ENCODE measurements at places on chromosomes 5 and 9. TPM values are rescaled to one million over a fixed set of nuclear protein-coding genes. Genes with fewer than 3 reads are reported as not detected.

DNA sequence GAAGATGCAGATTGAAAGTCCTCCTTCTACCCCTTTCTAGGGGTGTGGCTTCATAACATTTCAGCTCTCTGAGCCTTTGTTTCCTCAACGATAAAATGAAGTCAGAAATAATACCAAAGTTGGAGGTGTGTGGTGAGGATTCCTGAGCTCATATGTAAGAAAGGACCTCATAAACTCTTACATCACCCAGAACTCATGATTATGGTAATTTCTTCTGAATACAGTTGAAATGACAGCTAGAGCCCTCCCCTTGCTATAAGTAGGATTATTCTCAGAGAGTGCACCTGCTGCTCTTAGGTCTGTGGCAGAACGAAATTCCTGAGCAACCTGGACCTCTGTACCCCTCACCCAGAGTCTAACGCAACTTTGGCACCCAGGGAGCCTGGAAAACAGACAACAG lies 291.4 kb upstream of the KLF4 start:
- DNase-seq: no peak
- H3K36me3 ChIP-seq: no peaks in the 10 kb centered on the region
- no peak overlapping the region for H3K4me3 ChIP-seq
- peaks cover 8% of the 10 kb centered on the region for H3K4me1 ChIP-seq

Gene DCTN4
- total RNA-seq: 50.2 TPM

DNA sequence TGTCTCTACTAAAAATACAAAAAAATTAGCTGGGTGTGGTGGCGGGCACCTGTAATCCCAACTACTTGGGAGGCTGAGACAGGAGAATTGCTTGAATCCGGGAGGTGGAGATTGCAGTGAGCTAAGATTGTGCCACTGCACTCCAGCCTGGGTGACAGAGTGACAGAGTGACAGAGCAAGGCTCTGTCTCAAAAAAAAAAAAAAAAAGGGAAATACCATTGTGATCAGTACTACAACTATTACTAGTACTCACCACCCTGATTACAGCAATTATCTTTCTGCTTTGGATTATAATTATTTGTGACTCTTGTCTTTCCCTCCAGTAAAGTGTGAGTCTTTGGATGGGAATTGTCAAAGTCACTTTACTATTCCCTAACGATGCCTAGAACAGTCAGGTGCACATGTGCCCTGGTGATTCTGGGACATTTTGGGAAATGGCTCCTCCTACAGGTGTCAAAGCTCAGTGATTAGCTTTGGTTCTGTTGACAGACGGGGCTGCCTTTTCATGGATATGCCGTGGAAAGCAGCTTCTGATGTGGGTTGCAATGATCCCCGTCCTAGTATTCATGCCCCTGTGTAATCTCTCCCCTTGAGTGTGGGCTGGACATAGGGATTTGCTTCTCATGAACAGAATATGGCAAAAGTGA lies 31.8 kb upstream of the FRRS1L start:
- no peak overlapping the region for H3K27ac ChIP-seq
- H3K4me3 ChIP-seq: no peak overlapping the region
- H3K4me1 ChIP-seq: peaks cover 2% of the 10 kb centered on the region
- H3K27me3 ChIP-seq: peaks cover 21% of the 10 kb centered on the region

Gene HSD17B4
- total RNA-seq: 154 TPM

Gene DDX4
- not detected for total RNA-seq

Gene TNPO1
- 400 TPM for total RNA-seq

Gene WNT8A
- not detected for total RNA-seq

DNA sequence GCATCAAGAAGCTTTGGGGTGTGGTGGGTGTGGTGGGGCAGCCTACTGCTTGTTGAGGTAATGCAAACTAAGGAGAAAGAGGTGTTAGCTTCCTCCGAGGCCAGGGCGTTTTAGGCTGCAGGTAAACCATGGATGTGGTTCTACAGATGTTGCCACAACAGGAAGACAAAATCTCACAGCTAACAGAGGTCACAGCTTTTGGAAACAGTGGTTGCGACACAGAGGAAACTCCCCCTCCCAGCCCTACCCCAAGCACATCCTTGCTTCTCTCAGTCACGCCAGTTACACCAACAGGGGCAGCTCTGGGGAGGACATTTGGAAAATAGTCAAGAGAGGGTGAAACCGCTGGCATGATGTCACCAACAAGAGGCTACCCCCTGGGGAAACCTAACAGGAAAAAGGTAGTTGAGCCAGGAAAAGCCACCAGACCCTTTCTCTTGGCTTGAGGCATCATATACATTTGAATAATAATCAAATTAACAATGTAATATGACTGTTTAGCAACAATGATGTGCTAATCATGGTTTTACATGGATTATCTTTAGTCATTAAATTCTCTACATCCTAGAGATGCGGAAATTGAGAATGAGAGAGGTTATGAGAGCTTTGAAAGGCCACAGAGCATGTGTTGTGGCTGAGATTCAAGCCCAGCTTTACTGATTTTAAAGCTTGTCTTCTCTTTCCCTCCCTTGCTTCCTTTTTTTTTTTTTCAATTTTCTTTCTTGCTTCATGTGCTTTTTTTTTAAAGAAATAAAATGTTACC lies 82.2 kb upstream of the IL12B start:
- H3K4me1 ChIP-seq: no peaks in the 10 kb centered on the region
- DNase-seq: no peak
- H3K27me3 ChIP-seq: peaks cover 2% of the 10 kb centered on the region
- H3K4me3 ChIP-seq: no peak overlapping the region

Gene PCDHA1
- not detected for total RNA-seq

GRCh38 chr9:28287455-28287854 lies 714.2 kb upstream of the C9orf72 start:
- DNase-seq: no peak
- H3K36me3 ChIP-seq: no peaks in the 10 kb centered on the region
- H3K27me3 ChIP-seq: no peaks in the 10 kb centered on the region
- no peak overlapping the region for H3K27ac ChIP-seq
- H3K4me1 ChIP-seq: no peaks in the 10 kb centered on the region

Gene SLC12A7
- total RNA-seq: 3.3 TPM

Gene LCN9
- not detected for total RNA-seq

Gene ITGA2
- 83.6 TPM for total RNA-seq

- DNase-seq: no peak
- H3K4me3 ChIP-seq: no peak overlapping the region
- no peaks in the 10 kb centered on the region for H3K4me1 ChIP-seq
- H3K27ac ChIP-seq: no peak overlapping the region
Observed at GRCh38 chr5:60362158-60362557, 337.8 kb downstream of the DEPDC1B start.

- no peaks in the 10 kb centered on the region for H3K27me3 ChIP-seq
- no peak for DNase-seq
- H3K36me3 ChIP-seq: no peaks in the 10 kb centered on the region
Observed at GRCh38 chr9:107249665-107250285, 33.3 kb upstream of the RAD23B start.

Gene C5
- 2.8 TPM for total RNA-seq

Gene FAM81B
- total RNA-seq: not detected

DNA sequence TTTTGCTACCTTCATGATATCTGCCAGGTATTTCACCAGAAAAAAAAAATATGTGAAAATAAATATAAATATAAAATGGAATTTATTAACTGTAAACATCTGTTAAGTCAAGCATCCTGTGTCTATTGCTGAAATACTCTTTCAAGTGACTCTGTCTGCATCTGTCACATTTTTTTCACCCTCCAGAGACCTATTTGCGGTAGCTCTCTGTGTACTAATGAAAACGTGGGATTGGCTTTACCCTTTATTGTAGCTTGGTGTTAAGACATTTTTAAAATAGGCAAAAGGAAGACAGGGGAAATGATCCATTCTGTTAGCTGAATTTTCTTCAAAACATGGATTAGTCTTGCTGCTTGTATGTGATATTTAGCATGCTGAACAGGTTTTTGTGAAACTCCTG lies 536.0 kb upstream of the WWC1 start:
- DNase-seq: no peak
- H3K27ac ChIP-seq: no peak overlapping the region
- H3K4me1 ChIP-seq: peaks cover 2% of the 10 kb centered on the region
- H3K27me3 ChIP-seq: peaks cover 1% of the 10 kb centered on the region
- no peaks in the 10 kb centered on the region for H3K36me3 ChIP-seq

- no peaks in the 10 kb centered on the region for H3K4me1 ChIP-seq
- no peaks in the 10 kb centered on the region for H3K36me3 ChIP-seq
- H3K4me3 ChIP-seq: no peak overlapping the region
- no peak overlapping the region for H3K27ac ChIP-seq
Observed at GRCh38 chr5:75466006-75466716, 45.3 kb downstream of the CERT1 start.

Gene SAP30L
- 13.1 TPM for total RNA-seq

Gene GPRIN1
- 2.5 TPM for total RNA-seq

Gene TAF11L10
- total RNA-seq: not detected

Gene STRBP
- 2.5 TPM for total RNA-seq

DNA sequence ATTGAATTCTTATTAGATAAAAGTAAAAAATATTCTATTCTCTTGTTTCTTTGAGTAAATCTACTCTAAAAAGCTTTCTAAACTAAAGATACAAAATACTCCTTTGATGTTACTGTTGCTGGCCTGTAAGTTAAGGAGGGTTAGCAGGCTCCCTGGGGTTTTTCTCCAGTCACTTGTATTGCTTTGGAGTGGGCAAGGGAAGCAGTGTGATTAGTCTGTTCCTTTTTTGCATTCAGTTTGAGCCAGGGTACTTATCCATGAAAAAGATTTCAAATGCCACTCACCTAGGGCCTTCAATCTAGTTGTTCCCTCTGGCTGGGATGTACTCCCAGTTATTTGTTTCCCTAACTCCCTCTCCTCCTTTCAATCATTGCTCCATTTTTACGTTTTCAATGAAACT lies 256.2 kb upstream of the SMC2 start:
- no peaks in the 10 kb centered on the region for H3K4me1 ChIP-seq
- no peak overlapping the region for H3K27ac ChIP-seq
- no peaks in the 10 kb centered on the region for H3K27me3 ChIP-seq
- no peak overlapping the region for H3K4me3 ChIP-seq
- DNase-seq: no peak

- H3K4me3 ChIP-seq: no peak overlapping the region
- no peaks in the 10 kb centered on the region for H3K4me1 ChIP-seq
- DNase-seq: no peak
- 0 out of 2 replicates have a peak, but pooled peaks cover 1% of the 10 kb centered on the region for H3K27me3 ChIP-seq
- H3K27ac ChIP-seq: no peak overlapping the region
Observed at GRCh38 chr5:102537011-102537410, 38.2 kb upstream of the SLCO6A1 start.

Gene TUSC1
- 2.0 TPM for total RNA-seq

DNA sequence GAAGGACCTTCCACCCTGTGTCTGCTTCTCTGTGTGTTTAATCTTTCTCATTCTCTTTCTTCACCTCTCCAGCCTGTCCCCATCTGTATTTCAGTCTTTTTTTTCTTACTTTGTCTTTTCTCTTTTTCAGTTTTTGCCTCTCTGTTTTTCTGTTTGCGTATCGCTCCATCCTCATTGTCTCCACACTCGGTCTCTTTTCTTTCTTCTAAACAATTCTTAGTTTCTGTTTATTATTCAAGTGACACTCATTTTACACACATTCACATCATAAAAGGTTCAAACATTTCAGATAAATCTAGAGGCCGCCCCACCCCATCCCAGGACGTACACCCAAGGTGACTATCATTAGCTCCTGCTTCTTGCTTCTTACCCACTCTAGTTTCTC lies 9.8 kb downstream of the LHX2 start:
- no peaks in the 10 kb centered on the region for H3K36me3 ChIP-seq
- H3K27me3 ChIP-seq: peaks cover 86% of the 10 kb centered on the region
- no peak overlapping the region for H3K4me3 ChIP-seq
- DNase-seq: no peak

- H3K36me3 ChIP-seq: no peaks in the 10 kb centered on the region
- no peaks in the 10 kb centered on the region for H3K27me3 ChIP-seq
- H3K27ac ChIP-seq: no peak overlapping the region
- no peaks in the 10 kb centered on the region for H3K4me1 ChIP-seq
- no peak for DNase-seq
Observed at GRCh38 chr5:107068782-107069181, 602.0 kb downstream of the EFNA5 start.

- H3K4me3 ChIP-seq: no peak overlapping the region
- H3K27ac ChIP-seq: no peak overlapping the region
- H3K27me3 ChIP-seq: no peaks in the 10 kb centered on the region
- no peaks in the 10 kb centered on the region for H3K36me3 ChIP-seq
Observed at GRCh38 chr5:169904508-169904907, 75.8 kb downstream of the INSYN2B start.

DNA sequence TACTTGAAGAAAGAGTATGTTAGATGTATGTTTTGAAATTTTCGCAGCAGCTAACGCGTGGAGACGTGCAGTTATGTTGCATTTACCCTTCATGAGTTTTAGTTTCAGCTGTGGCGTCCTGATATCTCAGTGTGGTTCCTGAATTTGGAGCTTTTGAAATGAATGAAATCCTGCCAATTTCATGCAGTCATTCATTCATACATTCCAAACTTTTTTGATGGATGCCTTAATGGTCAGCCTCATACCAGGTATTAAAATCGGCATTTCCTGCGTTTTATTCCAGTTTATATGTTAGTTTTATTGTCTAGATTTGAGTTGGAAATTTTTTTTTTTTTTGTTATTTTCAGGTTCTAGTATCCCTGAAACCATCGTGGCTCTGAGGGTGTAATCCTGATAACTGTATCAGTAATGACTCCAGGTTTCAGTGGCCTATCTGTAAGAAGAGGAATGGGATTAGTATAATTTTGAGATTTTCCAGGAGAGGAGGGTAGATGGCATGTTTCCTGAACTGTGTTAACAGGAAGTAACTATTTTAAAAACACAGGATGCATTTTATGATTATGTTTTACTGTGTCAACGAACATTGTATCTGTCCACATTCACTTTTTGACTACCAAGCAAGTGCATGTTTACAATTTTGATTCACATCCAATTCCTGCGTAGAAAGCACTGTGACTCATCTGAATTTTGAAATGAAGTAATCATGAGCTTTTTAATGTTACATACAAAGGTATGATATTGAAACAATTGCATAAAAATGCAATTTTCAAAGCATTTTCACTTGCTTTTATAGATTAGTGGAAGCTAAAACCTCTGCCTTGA lies 1.0 kb downstream of the FOCAD start:
- 0 out of 2 replicates have a peak overlapping the region, but pooled peaks have one; percentile 21 for H3K27ac ChIP-seq
- H3K36me3 ChIP-seq: no peaks in the 10 kb centered on the region
- no peaks in the 10 kb centered on the region for H3K27me3 ChIP-seq
- DNase-seq: peak; percentile 89
- H3K4me1 ChIP-seq: no peaks in the 10 kb centered on the region

Gene C9orf72
- total RNA-seq: 5.0 TPM

DNA sequence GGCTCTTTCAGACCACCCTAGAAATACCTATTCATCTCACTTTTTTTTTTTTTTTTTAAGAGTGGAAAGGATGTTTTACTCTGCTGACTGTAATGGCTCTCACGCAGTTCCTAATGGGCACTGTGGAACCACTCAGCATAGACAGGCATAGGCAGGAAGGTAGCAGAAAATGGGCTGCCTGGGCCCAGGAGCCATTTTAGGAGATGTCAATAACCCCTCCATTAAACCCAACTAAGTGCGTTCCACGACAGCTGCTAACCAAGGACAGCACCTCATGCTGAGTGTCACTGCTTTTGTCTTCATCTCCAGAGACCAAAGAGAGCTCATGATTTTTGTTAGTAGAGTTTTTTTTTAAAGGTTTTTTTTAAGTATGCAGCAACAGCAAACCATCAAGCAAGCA lies 15.3 kb downstream of the MAP1B start:
- no peaks in the 10 kb centered on the region for H3K27me3 ChIP-seq
- H3K36me3 ChIP-seq: peaks cover 18% of the 10 kb centered on the region
- no peak overlapping the region for H3K4me3 ChIP-seq
- H3K27ac ChIP-seq: no peak overlapping the region
- no peak for DNase-seq

GRCh38 chr9:128723352-128723865 lies 518 bp downstream of the ZDHHC12 start:
- peaks cover 4% of the 10 kb centered on the region for H3K4me1 ChIP-seq
- DNase-seq: no peak
- peak overlapping the region; percentile 56 for H3K4me3 ChIP-seq
- peaks cover 3% of the 10 kb centered on the region for H3K36me3 ChIP-seq
- no peak overlapping the region for H3K27ac ChIP-seq
- H3K27me3 ChIP-seq: no peaks in the 10 kb centered on the region

All from IMR-90 (cell line).